Hematopoietic multipotent progenitor cell treated with erythropoietin and hydrocortisone succinate and interleukin-3 and kit ligand, for 6 days (in vitro differentiated cells): ENCODE measurements at places on chromosomes 12 and 14.
A peak's percentile ranks its signal among the peaks of the same experiment; 100 is the strongest.

GRCh38 chr12:14260011-14260993 lies 105.2 kb upstream of the ATF7IP start:
- peak; percentile 51 for DNase-seq

GRCh38 chr12:38934686-38935085 lies 29.3 kb upstream of the CPNE8 start:
- DNase-seq: peak; percentile 59

- no peak for DNase-seq
Observed at GRCh38 chr14:37842106-37842505, 246.7 kb downstream of the TTC6 start.

GRCh38 chr12:113961921-113962710 lies 4.0 kb downstream of the RBM19 start:
- DNase-seq: no peak

DNA sequence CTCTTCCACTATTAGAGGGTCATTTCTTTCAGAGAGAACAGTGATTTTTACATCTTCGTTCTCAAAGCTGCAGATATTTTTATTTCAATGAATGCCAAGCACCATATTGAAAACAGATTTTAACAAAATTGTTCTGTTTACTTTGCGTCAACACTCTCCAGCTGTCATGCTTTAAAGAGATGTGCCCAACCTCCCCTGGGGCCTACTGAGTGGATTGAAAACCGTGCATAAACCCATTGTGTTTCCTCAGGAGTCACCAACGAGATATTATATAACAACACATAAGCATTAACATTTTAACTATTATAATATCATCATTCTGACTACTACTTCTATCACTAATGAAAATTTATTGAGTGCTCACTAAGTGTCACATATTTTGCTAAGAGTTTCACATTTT lies 81.6 kb downstream of the MYF5 start:
- DNase-seq: no peak

DNA sequence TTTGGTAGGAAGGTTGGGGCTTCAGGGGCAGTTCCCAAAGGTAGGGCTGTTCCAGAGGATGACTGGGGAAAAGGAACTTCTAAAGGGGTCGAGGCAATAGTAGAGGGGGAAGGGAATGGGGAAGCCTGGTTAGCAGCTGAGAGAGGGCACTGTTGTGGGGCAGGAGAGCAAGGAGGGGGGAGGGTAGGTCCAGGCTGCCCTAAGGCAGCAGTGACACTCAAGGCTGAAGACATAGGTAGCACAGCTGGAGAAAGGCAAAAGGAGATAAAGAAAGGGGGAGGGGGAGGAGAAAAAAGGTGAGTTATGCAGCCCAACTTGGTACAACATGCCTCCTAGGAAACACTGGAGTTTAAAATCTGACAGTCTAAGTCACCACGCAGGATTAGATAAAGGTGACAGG lies 3.9 kb downstream of the NACA start:
- DNase-seq: peak; percentile 54

GRCh38 chr14:51086044-51086443 lies 8.9 kb downstream of the TRIM9 start:
- DNase-seq: no peak

GRCh38 chr14:99168330-99168729 lies 103.7 kb downstream of the BCL11B start:
- DNase-seq: no peak

DNA sequence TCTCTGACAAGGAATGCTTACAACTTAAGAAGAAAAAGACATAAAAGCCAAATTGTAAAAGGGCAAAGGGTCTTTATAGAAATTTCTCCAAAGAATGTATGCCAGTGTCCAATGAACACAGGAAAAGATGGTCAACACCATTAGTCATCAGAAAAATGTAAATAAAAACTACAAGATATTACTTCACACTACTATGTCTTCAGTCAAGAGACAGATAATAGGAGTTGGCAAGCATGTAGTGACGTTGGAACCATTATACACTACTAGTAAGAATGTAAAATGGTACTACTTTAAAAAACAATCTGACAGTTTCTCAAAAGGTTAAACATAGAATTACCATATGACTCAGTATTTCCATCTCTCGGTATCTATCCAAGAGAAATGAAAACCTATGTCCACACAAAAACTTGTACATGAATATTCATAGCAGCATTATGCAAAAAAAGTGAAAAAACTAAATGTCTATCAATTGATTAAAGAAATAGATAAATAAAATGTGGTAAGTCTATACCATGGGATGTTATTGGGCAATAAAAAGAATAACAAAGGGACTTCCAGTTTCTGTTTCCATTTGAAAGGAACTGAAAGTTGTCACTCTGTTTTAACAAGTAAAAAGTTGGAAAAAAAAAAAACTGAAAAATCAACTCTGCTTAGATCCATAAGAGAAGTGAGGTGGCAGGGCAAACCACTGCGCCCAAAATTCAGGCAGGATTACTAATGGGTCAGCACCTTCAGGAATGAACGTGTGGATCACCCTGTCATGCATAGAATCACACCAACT lies 69.8 kb downstream of the ALG10B start:
- DNase-seq: no peak

GRCh38 chr12:105253866-105254513 lies 18.0 kb upstream of the APPL2 start:
- no peak for DNase-seq

DNA sequence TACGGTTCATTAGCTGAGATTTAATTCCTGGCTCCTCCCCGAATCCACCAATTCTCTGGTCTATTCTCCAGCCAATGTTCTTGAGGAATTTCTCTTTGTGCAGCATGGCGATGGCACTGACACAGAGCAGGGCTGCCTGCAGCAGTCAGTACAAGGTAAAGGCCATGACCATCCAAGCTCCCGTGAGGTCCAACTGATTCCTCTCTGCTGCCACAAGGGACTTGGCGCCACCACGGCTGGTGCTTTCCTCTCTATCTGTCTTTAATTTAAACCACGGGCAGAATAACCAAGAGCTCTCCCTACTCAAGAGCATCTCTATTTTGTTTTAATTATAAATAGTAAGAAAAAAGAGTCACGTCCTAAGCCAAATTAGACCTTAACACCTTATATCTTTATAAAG lies 12.1 kb downstream of the TMEM116 start:
- no peak for DNase-seq

- DNase-seq: no peak
Observed at GRCh38 chr12:54948171-54948570, 36.4 kb downstream of the TESPA1 start.

- no peak for DNase-seq
Observed at GRCh38 chr14:42173206-42173605, 566.5 kb downstream of the LRFN5 start.

DNA sequence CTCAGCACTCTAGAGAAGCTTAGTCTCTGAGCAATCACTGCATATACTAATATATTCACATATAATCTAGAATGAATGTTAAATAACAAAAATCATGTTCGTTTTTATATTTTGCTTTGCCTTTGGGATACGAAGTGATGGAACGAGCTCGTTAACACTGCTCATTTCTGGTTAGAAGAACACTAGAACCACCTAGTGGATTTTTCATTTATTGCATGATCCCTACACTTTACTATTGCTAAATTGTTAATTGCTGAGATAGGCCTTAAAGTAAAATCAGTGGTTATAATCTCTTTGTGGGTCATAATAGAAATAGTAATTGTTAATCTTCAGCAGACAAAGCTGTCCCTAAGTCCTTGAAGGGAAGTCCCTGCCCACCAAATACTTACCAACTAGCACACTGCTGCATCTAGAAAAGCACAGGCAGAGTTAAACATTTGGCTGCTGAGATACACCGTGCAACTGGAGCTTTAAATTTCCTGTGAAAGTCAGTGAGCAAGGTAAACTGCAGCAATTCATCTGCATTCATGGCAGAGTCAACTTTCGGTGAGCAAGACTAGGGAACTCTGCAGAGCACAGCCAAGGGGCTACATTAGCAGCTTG lies 353.7 kb downstream of the APAF1 start:
- peak; percentile 63 for DNase-seq

DNA sequence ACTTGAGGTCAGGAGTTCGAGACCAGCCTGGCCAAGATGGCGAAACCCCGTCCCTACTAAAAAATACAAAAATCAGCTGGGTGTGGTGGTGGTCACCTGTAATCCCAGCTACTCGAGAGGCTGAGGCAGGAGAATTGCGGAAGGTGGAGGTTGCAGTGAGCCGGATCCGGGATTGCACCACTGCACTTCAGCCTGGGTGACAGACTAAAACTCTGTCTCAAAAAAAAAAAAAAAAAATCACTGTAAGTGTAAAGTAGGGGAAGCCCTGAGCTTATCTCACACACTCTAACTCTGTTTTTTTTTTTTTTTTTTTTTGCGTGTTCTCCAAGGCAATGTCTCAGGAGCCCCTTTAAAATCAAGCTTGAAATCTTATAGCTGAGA lies 421 bp upstream of the RBMS2 start:
- DNase-seq: no peak

DNA sequence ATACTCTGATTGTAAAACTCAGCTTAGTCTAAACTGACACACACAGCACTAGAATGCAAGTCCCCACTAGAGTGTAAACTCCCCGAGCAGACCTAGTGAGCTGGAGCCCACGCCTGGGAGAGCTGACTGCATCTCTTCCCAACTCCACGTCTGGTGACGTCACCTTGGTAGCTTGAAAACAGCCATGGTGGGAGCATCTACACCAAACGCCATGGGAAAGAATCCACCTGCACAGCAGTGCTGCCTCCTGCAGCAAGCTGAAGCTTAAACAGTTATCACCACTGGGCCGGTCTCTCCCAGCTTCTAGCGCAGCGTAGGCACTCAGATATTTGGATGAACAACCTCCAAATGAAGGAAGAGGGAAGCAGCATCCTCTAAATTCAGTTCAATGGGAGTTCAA lies 4.3 kb upstream of the PAPLN start:
- no peak for DNase-seq

- no peak for DNase-seq
Observed at GRCh38 chr12:106039646-106040404, 98.9 kb downstream of the NUAK1 start.

GRCh38 chr12:70243510-70244371 lies 508 bp downstream of the CNOT2 start:
- peak; percentile 74 for DNase-seq

GRCh38 chr14:58987591-58987990 lies 200.9 kb upstream of the DAAM1 start:
- no peak for DNase-seq

DNA sequence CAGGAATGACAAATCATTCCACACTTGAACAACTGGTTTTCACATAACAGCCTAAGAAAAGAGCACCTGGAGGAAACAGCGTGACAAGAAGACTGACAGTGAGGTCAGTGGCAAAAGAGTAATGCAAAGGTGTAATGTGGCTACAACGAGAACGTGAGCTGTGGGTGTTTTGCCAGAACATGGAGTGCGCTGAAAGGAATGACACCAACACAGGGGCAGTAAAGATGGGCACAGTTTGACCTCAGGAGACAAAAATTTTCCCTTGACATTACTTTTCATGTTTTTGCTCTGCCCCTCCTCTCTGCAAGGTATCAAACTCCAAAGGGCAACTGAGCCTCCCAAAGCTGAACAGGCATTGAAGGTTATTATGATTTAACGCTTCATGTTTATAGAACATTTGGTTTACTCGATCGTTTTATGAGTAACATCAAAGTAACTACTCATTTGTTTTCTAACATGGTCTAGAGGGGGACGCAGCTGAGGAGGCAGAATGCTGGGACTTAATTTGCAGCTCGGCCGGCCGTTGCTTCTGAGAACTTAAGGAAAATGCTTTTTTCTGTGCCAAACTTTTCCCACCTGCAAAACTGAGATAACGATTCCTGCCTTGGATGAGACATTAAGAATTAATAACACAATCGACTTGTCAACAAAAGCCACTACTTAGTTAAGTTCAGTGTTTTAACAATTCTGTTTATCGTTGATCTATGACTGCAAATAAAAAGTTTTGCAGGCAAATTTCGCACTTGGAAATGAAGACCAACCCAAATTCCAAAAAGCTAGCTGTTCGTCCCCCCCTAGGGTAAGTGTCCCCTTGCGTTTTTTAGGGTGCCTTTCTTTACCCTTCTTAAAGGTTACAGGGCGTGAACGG lies 954 bp downstream of the HAUS4 start:
- peak; percentile 65 for DNase-seq

DNA sequence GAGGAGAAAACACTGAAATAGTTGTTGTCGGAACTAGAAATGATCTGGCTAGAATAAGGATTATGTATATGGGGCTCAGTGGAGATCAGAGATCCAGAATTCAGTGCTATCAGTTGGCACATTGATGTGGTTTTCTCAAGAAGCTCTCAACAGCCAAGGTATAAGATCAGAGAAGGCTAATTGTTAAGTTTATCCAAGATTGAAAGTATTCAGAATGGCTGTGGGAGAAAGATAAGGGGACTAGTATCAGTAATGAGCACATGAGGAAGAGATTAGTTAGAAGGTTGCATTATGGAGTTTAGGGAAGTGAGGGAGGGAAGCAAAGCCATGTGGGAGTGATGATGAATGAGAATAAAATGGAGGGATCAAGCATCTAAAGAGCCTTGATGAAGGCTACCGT lies 128.1 kb upstream of the MIS18BP1 start:
- DNase-seq: peak; percentile 1

DNA sequence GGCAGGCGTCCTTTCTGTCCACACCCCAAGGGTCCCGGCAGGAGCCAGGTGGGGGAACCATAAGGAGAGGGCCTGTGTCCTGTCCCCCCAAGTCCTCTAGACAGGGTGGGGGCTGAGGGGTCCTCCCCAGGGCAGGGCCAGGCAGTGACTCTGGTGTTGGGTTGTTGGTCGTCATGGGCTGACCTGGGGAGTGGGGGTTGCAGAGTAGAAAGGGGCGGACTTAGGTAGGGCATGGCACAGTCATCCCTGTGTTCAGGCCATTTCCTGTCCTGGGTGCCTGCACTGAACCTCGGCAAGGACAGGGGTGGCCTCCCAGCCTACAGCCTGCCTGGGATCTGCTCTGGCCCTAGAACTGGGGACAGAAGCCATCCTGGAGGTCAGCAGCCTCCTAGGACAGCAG lies 356.2 kb downstream of the TMEM121 start:
- DNase-seq: no peak

GRCh38 chr12:3580094-3580749 lies 89.2 kb downstream of the PRMT8 start:
- no peak for DNase-seq

DNA sequence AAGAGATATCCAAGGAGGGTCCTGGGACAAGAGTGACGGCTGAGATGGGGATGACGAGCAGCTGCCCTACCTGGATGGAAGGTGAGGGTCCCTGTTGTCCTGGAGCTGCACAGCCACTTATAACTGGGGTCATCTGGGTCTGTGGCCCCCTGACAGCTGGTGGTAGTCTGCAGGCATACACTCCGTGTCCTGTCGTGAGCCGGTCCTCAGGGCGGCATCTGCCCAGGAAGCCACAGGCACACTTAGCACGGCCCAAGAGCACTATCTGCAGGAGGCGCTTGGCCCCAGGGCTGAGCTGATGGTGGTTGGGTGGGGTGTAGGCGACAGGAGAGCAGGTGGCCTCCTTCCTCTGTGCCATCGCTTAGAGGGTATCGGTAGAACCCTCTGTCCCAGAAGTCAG lies 248.1 kb downstream of the CACNA1C start:
- DNase-seq: no peak

- no peak for DNase-seq
Observed at GRCh38 chr12:107656302-107656701, 29.3 kb upstream of the PWP1 start.
